ENCODE measurements at places on chromosomes 16 and 17.

GRCh38 chr17:58789160-58789559 lies 33.5 kb downstream of the PPM1E start:
- DNase-seq = no peak

- no peak for DNase-seq
Observed at GRCh38 chr17:21245639-21246084, 7.5 kb downstream of the NATD1 start.

DNA sequence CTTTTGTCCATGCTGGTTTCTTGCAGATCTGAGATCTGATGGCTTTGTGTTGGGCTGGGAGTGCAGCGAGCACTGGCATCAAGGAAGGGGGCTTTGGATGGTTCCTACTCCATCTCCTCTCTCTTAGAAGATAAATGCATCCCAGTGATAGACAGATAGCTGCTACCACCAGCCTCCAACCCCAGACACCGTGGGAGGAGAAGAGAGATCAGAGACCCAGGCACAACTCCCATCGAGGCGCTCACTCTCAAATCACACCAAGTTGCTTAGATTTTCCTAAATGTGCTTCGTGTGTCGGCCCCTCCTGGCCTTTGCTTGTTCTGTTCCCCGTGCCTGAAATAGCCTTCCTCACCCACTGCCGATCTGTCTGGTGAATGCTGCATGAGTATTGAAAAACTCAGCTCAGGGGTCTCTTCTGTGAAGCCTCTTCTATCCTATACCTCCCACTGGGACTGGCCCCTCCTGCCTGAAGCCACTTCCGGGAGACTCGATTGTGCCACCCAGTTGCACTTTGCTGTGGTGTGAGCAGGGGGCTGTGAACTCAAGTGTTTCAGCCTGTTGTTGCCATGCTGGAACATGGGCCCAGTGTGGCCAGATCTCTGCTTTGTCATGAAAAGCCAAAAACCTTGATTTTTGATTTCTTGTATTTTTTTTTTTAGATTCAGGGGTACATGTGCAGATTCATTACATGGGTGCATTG lies 242.7 kb downstream of the GSG1L start:
- DNase-seq = no peak

- no peak for DNase-seq
Observed at GRCh38 chr17:6047966-6048365, 22.2 kb upstream of the WSCD1 start.

GRCh38 chr17:50640686-50641351 lies 6.1 kb downstream of the ABCC3 start:
- DNase-seq = no peak

DNA sequence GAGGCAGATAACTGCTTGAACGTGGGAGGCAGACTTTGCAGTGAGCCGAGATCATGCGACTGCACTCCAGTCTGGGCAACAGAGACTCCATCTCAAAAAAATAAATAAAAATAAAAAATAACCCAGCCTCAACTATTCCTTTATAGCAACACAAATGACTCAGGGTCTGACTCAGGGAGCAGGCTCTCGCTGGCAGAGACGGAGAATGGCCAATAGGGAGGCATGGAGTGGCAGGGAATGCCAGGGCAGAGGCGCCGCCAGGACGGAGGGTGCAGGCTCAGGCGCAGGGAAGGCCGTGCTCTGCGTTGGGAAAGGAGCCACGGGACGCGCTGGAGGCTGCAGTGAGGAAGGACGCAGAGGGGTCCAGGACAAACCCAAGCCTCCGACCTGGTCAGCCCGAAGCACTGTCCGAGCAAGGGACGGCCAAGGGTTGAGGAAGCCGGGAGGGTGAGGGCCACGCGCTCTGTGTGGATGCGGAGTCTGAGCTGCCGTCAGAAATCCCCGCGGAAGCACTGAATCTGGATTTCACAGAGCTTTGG lies 40.3 kb downstream of the PKD1 start:
- DNase-seq = no peak

- DNase-seq = no peak
Observed at GRCh38 chr16:12455287-12455798, 348.3 kb downstream of the CPPED1 start.

GRCh38 chr16:56606476-56607108 lies 1.8 kb upstream of the MT2A start:
- DNase-seq = no peak

GRCh38 chr17:68640242-68640989 lies 39.2 kb upstream of the FAM20A start:
- no peak for DNase-seq

DNA sequence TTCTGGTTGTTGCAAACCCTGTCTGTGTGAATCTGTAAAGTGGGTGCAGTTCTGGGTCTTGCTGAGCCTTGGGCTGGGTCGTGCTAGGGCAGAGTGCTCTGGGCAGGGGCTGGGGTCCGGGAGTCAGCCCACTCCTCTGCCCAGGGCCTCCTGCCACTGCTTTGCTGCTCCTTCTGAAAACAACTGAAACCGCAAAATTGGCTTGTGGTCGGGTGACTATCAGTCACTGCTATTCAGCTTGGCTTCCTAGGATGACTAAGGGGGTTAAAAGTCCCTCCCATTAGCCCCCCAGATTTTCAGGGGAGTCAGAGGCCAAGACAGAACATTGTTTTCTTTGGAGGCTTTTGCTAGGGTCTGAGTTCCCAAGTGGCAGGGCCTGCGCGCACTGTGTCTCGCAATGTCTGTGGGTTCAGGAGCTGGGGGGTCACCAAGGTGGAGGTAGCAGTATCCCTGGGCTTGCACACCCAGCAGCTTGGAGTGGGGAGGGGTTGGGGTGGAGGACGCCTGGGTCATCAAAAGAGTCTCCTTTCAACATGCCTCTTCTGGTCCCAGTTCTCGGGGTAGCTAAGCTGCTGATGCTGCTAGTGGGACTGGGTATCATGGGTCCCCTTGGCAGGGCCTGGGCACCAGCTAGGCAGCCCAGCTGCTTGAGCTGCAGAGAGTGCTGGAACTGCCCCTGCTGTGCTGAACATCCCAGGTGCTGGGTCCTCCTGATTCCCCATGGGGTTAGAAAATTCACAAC lies 13.5 kb upstream of the TBX21 start:
- peak; percentile 59 for DNase-seq

GRCh38 chr17:4256952-4257351 lies 6.8 kb downstream of the ANKFY1 start:
- no peak for DNase-seq
